Activated effector memory CD4-positive, alpha-beta T cell treated with Interleukin-2 at 50 U/mL for 16 hours (primary cell): ENCODE measurements at places on chromosomes 3 and 15.

DNA sequence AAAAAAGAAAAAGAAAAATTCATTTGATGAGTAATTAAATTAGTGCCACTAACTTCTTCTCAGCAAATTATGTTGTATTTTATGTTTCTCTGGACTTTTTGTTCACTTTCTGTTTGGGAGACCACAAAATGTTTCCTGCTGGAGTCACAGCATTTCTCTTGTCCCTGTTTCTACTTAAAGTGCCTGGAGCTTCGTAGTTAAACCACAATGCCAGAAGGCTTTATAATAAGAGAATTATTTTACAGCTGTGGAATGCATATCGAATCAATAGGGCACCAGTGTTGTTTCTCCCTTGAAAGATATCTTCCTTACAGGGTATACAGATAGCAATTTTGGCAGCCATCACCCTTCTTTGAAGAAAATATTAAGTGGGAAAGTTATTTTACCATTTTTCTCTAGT lies 3.2 kb downstream of the DTWD1 start:
- DNase-seq: no peak

GRCh38 chr3:102092617-102093466 lies 243.5 kb downstream of the NFKBIZ start:
- DNase-seq: no peak

- no peak for DNase-seq
Observed at GRCh38 chr15:84400820-84401219, 165.2 kb downstream of the GOLGA6L4 start.

- no peak for DNase-seq
Observed at GRCh38 chr3:152151216-152151876, 117.4 kb upstream of the MBNL1 start.

GRCh38 chr3:124586126-124587052 lies 143.9 kb upstream of the UMPS start:
- no peak for DNase-seq

DNA sequence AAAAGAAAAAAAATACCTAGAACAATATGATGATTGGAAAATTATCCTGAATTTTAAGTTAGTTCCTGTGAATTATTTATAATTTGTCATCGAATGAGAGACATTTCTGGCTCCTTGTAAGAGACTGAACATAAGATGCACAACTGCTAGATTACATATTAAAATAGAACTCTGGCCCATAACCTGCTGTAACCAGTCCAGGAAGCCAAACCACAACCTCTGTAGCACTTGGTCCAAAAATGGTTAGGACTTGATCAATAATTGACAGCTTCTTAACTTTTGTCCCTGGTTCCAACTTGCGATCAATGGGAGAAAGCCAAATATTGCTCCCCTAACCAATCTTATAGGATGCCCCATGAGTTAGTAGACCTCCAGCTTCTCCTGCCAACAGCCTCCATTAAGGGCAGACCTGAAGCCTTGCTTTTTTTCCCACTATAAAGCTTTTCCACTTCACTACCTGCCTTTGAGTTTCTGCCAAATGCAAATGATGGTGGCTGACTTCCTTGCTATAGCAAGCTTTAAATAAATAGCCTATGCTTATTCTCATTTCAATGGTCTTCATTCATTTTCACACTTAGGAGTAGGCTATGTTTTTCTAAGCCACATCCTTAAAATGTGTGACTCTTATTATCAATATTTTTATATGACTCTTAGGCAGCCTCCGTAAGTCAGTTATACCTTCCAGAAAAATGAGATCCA lies 224.0 kb upstream of the ARHGEF26 start:
- no peak for DNase-seq

DNA sequence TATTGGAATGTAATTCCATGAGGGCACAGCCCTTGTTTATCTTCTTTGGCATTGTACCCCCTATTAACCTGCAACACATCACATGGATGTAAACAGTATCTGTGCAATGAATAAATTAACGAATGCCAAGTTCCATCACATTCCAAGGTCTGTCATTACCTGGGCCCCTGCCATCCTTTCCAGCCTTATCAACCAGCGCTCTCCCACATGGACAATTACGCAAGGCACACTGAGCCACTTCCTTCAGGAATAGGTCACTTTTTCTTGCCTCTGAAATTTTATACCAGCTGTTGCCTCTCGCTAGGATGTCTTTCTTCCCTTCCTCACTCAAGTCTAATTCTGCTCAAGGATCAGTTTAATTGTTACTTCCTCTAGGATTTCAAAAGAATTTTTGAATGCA lies 1051.8 kb upstream of the CFAP20DC start:
- DNase-seq: no peak

- DNase-seq: no peak
Observed at GRCh38 chr3:195811756-195812155, at the start of gene MUC4. MUC4 (minus strand) TSS chr3:195811929; CDS start chr3:195811817, 112 bp downstream.

DNA sequence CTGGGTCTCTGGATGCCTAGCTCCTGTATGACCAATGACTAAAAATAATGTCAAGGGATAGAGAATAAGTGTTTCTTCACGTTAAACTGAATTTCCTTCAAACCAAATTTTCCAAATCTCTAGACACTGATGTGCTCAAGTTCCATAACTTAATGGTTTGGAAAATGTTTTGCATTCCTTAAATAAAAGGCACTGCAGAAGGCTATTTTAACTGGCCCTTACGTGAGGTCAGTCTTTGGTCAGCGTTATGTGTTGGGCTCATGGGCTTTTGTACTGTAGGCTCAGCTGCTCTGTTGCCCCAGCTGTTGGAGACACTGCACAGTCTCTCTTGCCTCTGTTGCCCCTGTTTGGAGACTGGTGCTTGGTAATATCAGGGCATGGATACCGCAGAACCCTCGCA lies 188.5 kb downstream of the TPRG1 start:
- DNase-seq: no peak

DNA sequence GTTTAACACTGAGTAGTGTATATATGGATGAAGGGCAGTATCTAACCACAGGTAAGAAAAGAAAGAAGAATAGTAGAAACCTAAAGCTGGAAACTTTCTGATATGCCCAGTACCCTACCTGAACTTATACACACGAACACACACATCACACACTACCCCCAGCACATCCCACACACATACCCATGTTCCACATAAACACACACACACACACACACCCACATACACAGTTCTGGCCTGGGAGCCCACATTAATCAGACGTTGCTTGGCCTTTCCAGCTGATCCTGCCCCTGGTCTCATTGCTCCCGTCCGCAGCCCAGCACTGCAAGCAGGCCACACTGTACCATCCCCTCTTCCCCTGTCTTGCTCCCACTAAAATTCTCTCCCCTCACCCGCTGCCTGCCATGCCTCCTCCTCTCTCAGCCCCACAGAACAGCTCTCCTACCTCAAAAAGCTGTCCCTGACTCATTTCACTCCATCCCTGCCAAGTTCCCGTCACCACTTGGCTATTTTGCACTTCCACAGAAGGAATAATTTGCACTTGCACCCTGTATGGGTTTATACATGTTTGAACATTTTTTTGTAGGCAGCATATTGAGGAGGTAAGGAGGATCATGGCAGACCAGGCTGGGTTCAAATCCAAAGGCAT lies 185.8 kb upstream of the PPP2R3A start:
- no peak for DNase-seq

DNA sequence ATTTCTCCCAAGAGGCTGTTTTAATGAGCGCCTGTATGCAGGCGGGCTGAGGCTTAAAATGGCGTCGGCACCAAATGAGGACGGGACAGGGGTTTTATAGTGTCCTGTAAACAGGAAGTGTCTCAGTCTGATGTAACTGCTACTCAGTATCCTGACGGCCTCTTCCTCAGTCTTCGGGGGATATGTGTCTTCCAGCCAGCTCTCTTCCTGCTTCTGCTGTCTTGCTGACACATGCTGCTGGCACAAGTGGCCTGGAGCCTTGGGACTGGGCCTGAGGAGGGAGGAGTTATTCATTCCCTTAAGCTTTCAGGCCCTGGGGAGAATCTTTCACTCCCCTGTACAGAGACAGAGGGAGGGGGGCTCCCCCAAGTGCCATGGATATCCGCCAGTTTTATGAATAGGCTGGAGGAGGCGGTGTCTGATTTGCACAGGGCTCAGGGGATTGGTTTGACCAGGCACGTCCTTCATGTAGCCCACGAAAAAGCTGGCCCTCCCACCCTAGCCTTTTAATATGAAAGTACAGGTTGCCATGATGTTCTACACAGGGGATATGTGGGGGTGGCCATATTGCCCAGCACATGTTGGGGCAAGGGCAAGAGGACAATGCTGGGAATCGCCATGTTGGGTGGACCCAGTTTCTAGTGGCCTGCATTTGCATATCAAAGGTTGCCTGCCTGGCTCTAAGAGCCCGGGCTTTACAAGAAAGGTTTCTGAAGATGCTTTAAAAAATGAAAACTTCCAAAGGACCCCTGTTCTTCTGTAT lies 19.9 kb downstream of the NDUFB4 start:
- DNase-seq: no peak

DNA sequence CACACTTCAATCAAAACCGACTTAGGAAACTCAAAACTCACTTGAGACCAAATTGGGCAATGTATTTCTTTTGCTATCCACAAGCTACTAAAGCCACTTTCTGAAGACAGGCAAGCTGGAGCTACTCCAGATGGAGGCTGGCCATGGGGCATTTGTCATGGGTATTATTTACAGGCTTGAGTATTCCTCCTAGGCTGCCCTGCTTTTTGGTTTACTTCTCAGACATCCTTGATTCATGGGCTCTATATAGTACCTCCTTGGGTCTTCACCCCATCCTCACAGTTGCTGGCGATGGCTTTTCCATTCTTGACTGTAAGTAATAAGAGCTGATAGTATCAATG lies 18.6 kb upstream of the SYNM start:
- DNase-seq: no peak

GRCh38 chr15:48628832-48629231 lies 16.7 kb downstream of the FBN1 start:
- no peak for DNase-seq

DNA sequence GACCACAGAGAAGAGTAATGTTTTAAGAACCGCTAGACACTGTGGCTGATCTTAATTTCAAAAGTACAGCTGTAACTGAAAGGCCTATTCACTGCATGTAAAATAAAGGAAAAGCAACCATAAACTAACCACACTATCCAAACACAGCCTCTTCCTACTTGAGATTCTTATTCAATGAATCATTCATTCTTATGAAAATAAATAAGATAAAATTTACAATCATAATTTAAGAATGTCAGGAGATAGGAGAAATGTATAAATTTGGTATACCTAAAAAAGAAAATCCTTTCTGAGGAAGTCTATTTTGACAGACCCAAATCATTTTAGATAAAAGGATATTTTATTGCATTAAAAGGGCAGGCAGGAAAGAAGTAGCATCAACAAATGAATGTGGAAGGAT lies 533.5 kb upstream of the ZNF385D start:
- no peak for DNase-seq

GRCh38 chr3:156109989-156110388 lies 10.4 kb upstream of the KCNAB1 start:
- no peak for DNase-seq

DNA sequence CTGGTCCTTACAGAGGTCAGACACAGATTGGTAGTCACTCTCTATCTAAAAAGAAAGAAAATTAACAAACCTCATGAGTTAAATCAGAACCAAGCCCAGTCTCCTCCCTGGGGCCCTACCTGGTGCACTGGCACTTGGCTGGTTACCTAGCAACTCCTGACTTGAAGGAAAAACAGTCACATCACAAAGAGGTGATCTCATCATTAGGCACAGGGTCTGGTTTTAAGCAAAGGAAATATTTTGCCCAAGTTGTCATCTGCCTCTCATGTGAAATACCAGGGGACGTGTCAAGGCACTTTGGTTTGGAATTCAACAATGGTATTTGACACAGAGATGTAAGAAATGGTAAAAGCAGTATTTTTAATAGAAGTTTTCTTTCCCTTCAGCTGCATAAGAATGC lies 47.7 kb upstream of the FMN1 start:
- no peak for DNase-seq

- DNase-seq: no peak
Observed at GRCh38 chr3:117130222-117130621, 420.6 kb downstream of the TUSC7 start.

- DNase-seq: peak; percentile 27
Observed at GRCh38 chr15:90086868-90087268, 15.4 kb downstream of the IDH2 start.

DNA sequence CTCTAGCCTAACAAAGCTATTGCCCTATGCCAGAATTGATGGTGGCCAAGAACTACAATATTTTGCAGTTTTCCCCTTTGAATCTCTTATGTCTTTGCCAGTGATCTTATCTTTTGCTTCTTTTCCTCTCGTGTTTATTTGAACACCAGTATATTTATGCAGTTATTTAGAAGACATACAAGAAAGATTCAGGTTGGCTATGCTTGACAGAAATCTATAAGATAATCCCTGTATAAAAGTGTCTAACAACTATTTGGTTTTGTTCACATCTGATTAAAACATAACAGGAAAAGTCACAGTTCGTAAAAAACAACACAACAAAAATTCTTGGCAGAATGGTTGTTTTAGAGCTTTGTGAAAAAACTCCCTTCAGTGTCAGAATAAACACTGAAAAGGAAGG lies 63.7 kb downstream of the SEMA6D start:
- DNase-seq: no peak

GRCh38 chr15:84953136-84953535 lies 28.5 kb upstream of the PDE8A start:
- no peak for DNase-seq
